Renal cortex interstitium (tissue), 15 donors: ENCODE measurements at places on chromosomes 3 and 15. TPM values are rescaled to one million over a fixed set of nuclear protein-coding genes. Genes with fewer than 3 reads are reported as not detected.

DNA sequence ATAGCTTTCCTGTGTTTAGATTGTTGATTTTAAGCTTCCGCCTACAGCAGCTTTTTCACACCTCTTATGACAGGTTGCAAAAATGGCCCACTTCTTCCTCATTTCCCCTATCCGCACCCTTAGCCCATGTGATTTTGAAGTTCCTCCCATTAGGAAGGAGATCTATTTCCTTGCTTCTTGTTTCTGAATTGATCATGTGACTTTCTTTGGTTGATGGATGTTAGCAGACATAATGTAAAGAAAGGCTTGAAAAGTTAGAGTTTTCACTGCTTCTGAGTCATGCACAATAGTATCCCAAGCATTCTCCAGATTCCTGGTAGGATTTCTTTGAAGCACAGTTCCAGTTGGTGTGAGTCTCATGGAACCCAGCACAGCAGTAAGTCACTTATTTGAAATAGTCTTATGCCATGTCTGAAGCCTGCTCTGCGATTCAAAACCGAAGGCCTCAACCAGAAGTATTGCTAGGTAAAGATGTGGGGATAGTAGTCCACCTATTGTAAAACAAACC, 76.6 kb downstream of the EDEM1 start:
- no peak for DNase-seq

The ENTPD3 gene
- polyA plus RNA-seq, result 2.1 TPM

The NANOGP8 gene
- polyA plus RNA-seq, result not detected

The SYNPR gene
- polyA plus RNA-seq, result 0.11 TPM

DNA sequence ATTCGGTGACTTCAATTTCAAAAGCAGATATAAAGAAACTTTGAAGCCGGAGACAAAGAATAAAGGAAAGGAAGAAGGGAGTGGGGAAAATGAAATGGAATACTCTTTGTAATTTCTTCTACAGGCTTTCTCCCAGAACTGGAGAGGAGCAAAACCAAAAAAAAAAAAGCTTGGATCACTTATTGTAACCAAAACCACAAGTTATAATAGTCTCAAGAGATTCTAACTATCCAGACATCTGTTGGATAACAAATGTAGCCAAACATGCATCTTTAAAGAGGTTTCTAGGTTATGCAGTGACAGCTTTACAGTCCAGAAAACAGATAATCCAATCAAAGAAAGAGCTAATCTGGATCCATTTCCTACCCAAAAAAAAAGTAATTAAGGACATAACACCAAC, 36.2 kb downstream of the VGLL3 start:
- DNase-seq, result no peak

DNA sequence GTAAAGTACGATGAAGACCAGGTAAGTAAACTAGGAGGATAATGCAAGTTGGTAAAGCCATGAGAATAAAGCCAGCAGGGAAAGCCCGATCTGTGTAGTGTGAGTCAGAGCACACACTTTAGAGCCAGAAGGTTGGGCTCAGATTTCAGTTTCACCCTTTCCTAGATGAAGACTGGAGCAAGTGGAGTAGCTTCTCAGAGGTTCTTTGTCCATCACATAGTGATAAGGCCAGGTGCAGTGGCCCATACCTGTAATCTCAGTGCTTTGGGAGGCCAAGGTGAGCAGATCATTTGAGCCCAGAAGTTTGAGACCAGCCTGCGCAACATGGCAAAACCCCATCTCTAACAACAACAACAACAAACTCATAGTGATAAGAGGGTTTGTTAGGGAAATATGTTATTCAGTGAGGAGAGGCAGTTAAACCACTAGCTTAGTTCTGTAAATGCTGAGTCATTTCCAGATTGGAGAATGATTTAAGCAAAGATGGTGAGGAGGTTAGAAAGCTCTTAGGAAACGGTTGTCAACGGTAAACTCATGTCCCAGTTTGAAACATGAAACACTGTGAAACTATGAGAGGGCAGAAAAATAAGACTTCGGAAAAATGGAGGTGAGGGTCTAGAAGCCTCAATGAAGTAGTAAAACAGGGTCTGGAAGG, 39.0 kb downstream of the IL12A start:
- no peak for DNase-seq
